ENCODE measurements at places on chromosomes 2 and 18.

DNA sequence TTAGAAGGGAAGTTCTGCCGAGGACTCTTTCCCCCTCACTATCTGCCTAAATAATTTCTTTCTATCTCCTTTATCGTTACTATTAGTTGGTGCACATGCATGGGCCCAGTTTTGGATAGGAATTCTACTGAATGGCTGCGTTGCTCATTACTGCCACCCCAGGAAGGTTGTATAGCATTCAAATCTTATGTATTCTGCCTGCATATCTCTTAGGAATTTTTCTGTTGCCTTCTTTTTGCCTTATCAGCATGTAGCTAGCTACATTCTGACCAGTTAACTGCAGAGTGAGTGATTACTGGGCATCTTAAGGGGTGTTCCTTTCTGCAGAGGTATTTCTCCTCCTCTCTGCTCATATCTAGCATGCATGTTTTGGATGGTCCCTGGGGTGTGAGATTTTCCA, 239.6 kb downstream of the TDRD15 start:
- DNase-seq: no peak

- no peak for DNase-seq
Measured at GRCh38 chr2:127195140-127196074, 24.7 kb downstream of the CYP27C1 start.

- DNase-seq: no peak
Measured at GRCh38 chr2:76958749-76959148, 563.4 kb downstream of the LRRTM4 start.

DNA sequence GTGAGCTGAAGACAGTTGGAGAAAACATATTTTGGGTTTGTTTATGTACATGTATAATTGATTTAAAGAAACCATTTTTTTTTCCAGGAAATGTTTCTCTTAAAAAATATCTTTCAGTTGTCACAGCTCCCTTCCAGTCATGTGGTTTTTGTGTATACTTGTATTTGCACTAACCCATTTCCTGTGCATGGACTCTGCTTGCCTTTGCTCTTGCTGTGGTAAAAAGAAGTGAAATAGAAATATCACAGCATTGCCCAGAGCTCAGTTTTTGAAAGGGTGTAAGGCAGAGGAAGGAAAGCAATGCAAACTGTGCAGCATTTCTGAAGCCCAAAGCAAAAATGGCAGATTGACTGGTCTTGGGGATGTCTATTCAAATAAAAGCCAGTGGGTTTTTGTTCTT, 10.4 kb upstream of the DOCK10 start:
- no peak for DNase-seq

DNA sequence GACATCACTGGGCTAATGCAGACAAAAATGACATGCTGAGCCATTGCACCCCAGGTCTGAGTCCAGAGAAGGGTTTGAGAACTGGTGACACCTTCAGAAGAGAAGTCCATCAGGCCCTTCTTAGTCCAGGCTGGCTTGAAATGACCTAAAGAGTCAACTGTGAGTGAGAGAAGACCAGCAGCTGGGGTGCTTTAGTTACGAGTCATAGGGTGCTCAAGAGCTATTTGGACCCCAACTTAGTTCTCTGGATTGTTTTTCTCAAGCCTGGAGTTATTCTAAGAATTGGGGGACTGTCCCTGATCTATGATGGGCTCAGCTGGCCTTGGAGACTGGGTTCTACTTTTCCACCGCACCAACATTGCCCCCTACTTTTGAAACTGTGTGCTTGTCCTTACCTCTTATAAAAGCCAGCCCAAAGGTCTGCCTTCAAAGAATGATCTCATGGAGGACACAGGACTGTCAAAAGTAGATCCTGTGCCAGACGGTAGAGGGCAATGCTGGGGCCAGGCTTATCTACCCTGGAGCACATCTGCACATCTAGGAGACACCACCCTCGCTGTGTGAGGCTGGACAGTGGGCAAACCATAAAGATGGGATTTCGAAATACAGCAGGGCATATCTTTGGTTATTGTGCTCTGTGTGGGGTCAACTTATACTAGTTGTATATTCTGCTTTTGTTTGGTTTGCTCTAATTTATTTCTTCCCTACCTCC, 333.0 kb upstream of the SLC14A2 start:
- no peak for DNase-seq

GRCh38 chr2:171521361-171522051, 768 bp upstream of the CYBRD1 start:
- DNase-seq: no peak

DNA sequence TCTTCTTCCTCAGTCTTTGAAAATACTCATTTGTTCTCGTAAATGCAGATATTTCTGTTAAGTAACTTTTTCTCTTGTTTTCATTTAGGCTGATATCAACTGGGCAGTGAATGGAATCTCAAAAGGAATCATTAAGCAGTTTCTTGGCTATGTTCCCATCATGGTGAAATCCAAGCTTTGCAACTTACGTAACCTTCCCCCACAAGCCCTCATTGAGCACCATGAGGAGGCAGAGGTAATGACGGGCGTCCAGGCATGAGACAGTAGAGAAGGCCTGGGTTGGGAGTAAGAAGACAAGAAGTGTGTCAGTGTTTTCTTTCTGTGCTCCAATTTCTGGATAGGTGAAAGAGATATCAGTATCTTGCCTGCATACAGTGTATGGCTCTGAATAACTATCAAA, 5.1 kb downstream of the POLR1B start:
- DNase-seq: no peak

DNA sequence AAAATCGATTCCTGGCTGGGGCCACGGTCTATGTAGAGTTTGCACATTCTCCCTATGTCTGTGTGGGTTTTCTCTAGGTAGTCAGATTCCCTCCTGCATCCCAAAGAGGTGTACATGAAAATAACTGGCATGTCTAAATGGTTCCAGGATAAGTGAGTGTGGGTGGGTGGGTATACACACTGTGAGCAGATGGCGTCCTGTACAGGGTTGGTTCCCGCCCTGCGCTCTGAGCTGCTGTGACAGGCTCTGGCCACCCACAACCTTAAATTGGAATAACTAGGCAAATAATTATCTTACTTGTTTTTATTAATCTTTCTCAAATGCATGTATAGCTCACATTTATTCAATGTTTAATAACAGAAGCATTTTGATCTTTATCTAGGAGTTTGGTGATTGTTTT, 16.3 kb downstream of the THOC1 start:
- DNase-seq: no peak

DNA sequence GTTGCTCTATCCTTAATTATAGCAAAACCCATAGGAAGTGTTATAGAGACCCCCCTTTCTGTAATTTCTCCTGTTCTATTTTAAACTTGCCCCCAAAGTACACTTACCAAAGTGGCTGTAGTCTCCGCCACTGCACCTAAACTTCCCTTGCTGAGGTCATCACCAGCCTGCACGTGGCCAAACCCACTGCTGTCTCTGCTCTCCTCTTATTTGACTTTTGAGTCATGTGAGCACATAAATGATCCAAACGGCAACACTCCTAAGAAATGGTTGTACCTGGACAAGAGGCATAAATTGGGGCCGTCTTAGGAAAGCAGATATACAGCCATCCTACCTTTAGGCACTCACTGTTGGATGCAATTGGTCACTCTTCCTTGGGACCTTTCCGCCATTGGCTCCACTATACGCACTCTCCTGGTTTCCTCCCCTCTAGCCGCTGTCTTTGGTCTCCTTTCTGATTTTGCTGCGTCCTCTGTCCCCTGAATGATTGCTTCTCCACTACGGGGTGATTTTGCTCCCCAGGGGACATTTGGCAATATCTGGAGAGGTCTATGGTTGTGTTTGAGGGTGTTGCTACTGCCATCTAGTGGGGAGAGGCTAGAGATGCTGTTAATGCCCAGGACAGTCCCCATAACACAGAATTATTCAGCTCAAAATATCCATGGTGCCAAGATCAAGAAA, 19.2 kb upstream of the IL36G start:
- DNase-seq: no peak

DNA sequence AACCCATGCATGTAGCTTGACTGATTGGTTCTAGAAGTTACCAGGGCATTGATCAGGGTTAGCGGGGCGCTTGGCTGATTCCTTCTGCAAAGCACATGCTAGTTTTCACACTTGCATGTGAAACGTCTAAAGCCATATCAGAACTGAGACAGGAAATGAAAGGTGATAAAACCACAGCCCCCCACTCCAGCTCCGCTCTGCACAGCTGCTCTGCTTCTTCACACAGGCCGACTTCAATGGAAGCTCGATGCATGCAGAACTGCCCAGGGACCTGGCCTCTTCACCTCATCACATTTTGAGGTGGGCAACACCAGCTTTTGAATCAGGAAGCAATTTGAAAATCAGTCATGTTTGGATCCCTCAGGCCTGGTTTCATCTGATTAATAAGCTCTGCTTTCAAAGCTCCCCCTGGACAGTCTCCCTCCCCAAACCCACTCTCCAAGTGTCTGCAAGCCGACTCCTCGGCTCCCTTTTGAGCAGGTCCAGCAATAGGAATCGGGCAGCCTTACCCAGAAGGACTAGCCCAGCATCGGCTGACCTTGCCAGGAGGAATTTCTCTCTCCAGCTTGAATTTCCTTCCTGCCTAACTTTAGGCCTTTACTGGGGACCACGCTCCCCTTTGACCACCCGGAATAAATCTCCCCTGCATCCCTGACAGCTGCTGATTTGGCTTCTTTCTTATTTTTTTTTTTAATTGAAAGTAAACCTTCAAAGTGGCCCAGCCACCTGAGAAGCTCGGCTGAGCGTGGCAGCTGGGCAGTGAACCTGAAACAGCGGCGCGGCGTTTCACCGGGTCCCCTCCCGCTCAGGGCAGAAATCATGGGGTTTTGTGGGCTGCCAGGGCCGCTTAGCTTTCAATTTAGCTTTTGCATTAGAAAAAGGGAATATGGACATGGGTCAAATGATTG, 31.7 kb downstream of the HRH4 start:
- no peak for DNase-seq

GRCh38 chr2:68367953-68368653, 3.0 kb downstream of the PLEK start:
- DNase-seq: no peak

- no peak for DNase-seq
Measured at GRCh38 chr18:63708650-63709049, 5.9 kb downstream of the SERPINB11 start.

DNA sequence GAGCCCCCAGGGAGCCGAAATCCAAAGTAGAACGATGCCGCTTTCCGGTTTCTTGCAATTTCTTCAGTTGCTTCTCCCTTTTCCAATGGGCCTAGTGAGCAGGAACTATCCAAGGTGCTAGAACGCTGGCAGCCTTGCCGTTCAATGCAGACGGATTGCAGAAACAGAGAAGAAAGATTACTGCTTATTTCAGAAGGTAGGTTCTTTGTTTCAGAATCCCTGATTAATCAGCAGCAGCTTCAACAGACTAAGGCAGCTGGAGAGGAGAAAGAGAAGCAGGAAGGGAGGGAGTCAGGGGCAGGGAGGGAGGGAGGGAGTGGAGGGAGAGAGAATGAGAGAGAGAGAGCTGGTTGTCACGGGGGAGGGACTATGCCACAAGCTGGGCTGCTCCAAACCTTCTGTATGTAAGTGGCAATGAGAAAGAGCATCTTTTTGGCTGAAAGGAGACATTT, 576 bp downstream of the NYAP2 start:
- no peak for DNase-seq

DNA sequence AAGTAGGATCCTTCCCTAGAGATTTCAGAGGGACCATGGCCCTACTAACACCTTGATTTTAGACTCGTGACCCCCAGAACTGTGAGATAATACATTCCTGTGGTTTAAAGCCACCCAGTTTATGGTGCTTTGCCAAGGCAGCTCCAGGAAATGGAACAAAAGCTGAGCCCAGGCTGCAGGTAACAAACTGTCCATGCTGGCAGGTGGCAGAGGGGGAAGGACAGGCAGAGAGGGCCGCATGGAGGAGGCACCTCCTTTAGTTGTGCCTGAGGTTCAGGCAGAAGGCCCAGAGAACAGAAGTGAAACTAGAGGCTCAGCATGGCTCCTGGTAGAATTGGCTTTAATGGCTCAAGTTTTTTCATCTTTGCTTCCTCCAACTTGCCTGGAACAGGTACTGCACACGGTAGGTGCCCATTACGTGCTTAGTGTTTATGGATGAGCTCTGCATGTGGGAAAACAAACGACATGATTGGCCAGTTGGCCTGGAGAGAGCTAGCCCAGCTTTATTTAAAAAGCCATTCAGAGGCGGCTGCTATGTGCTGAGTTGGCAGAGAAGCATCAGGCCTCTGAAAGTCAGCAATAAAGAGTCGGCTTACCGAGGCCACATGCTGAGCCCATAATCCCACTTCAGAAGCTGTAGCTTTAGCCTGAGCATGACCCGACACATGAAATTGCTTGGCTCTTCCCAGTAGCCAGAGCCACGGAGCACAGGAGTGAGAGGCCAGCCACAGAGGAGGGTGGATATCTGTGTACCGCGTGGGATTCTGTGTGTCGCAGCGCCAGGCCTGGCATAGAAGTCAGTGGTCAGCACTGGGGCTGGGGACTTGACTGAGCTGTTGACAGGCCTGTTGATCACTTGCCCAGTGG, 36.5 kb downstream of the HS1BP3 start:
- no peak for DNase-seq

DNA sequence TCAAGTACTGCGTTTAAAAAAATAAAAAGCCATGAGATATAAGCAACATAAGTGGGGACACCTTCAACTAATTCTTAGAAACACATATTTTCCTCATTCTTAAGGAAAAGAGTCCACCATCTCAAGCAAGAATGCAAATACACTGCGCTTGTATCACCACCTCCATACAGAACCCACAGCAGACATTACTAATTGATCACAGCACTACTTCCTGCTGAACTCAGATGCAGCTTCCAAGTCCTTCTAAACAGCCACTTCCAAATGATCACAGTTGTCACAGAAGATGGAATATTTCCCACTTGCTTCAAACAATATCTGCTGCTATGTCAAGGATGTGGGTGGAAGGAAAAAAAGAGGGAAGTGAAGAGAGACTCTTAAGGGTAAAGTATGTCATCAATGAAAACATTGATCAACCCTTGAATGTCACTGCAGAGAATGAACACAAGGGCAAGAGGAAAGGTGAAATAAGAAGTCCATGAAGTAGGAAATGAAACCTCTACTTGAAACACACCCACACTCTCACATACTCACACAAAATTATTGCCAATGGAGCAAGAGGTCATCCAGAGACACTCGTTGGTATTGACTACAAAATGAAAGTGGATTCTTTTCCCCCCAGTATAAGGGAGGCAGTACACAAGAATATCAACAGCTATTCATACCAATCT, 22.1 kb downstream of the TGFA start:
- no peak for DNase-seq

DNA sequence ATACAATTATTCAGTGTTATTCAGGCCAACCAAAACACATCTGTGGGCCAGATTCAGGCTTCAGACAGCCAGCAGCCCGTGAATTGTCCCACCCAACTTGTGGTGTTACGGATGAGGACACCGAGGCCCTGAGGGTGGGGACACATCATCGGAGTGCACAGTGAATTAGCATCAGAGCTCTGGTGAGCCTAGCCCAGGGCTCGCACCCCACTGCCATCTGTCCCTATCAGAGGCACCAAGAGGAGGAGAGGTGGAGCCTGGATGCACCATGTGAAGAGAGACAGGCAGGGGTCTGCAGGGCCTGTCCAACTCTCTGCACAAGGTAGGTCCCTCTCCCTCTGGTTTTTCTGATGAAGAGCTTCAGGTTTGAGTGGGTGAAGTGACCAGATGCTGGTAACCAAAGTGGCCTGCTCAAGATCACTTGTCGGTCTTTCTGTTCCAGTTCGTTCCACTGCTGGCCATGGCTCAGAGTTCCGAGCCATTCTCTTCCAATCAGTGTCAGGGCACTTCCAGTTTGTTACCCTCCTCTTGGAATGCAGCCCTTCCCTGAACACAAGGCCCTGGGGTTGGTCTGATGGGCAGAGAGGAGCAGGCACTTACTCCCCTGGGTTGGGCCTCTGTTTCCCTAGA, 14.8 kb upstream of the GLI2 start:
- DNase-seq: no peak

GRCh38 chr2:47402555-47402804, 476 bp upstream of the MSH2 start:
- no peak for DNase-seq

- DNase-seq: no peak
Measured at GRCh38 chr2:236216711-236217110, 47.5 kb downstream of the ASB18 start.

All from stimulated activated CD8-positive, alpha-beta memory T cell treated with anti-CD3 and anti-CD28 coated beads, Interleukin-15, amount 100 ng/mL, for 1 hour (primary cell).